GDM1 (cell line): ENCODE measurements at places on chromosomes 1 and 21.
A peak's percentile ranks its signal among the peaks of the same experiment; 100 is the strongest.

DNA sequence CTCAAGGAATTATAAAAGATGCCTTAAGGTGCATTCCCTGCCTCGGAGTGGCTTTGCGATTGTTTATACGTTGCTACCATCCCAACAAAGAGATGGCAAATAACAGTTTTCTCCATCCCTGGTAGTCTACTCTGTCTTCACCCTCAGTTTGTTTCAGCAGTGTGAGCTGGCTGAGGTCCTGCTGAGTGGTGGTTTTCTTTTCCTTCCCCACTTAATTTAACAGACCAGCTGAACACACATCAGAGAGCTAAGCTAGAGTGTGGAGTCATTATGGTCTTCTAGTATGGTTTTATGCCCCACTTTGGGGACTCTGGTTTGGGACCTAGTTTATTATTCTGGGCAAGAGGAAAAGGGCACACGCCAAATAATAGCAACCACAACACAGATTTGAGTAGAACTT lies 2.2 kb downstream of the PIGV start:
- DNase-seq = peak; percentile 37

DNA sequence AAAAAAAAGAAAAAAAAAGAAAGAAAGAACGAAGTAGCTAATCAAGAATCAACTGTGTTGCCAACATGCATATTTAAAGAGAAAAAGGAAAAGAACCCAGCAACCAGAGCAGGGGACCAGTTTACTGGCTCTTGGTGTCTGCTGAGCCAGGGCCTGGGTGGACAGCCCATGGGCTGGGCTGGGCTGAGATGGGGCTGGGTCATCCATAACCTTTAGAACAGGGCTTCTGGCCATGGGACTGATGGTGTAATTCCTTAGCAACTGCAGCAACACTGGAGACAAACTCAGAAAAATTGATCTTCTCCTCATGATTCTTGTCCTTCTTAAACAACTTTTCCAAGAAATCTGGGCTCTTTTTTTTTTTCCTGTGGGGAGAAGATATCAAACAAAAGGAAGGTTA lies 10.5 kb downstream of the S100A7A start:
- no peak for DNase-seq

- no peak for DNase-seq
These were observed 44.3 kb downstream of the CDC14A start for GRCh38 chr1:100396651-100397050.

- peak; percentile 24 for DNase-seq
These were observed 33.2 kb upstream of the RUNX3 start for GRCh38 chr1:24963099-24963872.

DNA sequence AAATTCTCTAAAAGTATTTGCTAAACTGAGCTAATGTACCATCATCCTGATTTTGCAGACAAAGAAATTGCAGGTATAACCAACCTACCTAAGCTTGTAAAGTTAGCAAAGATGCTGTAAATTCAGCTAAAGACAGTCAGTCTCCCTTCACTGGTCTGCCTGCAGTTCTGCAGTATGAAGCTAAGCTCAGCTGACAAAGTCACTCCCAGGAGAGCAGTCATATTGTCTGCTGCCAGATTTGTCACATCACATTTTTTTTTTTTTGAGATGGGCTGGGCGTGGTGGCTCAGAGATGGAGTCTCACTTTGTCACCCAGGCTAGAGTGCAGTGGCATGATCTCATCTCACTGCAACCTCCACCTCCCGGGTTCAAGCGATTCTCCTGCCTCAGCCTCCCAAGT lies 8.9 kb upstream of the CMPK1 start:
- DNase-seq = no peak

GRCh38 chr1:168320149-168320548 lies 39.5 kb downstream of the TBX19 start:
- no peak for DNase-seq

- DNase-seq = no peak
These were observed 68.3 kb upstream of the TARDBP start for GRCh38 chr1:10943991-10944730.

DNA sequence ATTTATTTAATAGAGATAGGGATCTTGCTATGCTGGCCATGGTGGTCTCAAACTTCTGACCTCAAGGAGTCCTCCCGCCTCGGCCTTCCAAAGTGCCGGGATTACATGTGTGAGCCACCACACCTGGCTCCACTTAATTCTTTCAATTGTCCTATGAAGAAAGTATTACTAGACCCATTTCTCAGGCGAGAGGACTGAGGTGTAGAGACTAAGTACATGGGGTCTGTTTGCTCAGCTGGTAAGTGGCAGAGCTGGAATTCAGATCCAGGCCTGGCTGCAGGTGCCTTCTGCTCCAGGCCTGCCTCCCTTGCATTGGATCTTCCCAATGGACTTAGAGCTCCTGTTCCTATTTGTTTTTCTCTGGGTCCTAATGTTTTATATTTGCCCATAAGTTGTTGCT lies 55.5 kb downstream of the HTR6 start:
- DNase-seq = no peak

DNA sequence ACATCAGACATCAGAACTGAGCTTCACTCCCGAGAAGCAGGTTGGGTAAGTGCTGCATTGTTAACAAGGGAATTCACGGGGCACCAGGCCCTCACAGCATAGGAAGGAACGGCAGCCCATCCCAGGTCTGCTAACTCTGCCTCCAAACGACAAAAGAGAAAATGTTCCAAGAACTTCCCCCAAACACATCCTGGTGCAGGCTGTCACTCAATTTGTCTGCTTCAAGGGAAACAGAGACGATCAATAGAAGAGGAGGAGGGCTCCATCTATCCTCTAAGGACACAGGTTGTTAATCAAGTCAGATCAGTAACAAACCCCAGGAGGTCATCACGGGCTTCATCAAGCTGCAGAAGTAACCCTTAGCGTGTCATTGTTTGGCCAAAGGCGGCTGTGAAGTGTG lies 3.5 kb upstream of the TSPEAR start:
- DNase-seq = no peak

- no peak for DNase-seq
These were observed 58.1 kb downstream of the LRRN2 start for GRCh38 chr1:204627436-204627835.

- DNase-seq = no peak
These were observed 363.5 kb upstream of the PTBP2 start for GRCh38 chr1:96358057-96358456.

- DNase-seq = no peak
These were observed 36.2 kb upstream of the ZNF496 start for GRCh38 chr1:247367786-247368422.

DNA sequence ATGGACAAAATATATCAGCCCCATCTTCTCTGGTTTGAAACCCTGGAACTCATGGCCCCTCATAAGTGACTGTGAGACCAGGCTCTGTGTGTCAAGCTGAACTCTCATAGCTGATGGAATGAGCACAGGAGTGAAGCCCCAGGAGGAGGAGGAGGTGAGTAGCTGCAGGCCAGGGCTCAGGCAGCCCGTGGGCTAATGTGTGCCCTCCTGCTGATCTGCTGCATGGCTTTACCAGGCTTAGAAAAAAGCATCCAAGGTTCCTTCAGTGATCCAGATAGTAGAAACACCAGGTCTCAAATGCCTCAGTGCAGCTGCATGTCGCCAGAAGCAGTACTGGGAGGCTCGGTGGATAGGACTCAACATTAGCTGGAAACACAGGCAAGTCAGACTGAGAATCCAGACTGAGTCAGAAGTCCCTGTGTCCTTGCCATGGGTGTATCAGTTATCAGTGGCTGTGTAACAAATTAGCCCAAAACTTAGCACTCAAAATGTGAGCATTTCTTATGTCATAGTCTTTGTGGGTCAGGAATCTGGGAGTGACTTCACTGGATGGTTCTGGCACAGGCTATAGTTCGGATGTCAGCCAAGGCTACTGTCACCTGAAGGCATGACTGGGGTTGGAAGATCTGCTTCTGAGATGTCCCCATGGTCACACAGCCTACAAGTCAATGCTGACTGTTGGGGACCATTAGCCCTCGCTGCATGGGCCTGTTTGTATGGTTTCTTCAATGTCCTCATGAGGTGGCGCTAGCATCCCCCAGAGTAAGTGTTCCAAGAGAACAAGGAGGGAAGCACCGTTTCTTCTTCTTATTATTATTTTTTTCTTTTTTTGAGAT lies 255.4 kb upstream of the IRF2BP2 start:
- DNase-seq = no peak

DNA sequence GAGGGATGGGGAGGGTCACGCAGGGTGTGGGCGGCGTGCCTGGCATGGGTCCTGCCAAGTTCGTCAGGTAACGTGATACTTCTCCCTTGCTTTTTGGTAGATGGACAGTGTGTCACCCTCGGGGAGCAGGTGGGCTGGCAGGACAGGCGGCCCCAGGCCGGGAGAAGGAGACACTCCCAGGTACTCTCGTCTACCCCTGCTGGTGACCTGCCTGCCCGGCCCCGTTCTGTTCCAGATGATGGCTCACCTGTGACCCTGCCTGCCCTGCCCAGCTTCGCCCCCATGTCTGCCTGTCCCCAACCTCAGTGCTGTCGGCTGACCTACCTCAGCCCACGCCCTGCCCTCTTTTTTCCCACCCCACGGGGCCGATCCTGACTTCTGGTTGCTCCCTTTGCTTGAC lies 144.7 kb downstream of the PCBP3 start:
- no peak for DNase-seq

DNA sequence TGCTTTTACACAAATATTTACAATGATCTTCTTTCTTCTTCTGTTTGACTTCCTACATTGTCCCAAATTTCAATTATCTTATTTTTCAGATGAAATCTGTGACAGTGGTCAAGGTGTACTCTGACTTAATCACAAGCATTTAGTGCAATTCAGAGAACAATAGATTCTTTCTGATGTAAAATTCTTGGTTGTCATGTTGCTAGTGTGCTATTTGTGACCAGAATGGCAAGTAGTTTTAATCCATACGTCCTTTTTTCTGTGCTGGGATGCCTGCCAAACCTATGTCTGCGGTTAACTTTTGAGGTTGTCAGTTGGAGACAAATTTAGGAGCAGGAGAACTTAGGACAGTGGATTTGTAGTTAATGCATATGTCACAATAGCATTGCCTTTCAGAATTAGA lies 31.0 kb downstream of the NCAM2 start:
- peak; percentile 71 for DNase-seq

DNA sequence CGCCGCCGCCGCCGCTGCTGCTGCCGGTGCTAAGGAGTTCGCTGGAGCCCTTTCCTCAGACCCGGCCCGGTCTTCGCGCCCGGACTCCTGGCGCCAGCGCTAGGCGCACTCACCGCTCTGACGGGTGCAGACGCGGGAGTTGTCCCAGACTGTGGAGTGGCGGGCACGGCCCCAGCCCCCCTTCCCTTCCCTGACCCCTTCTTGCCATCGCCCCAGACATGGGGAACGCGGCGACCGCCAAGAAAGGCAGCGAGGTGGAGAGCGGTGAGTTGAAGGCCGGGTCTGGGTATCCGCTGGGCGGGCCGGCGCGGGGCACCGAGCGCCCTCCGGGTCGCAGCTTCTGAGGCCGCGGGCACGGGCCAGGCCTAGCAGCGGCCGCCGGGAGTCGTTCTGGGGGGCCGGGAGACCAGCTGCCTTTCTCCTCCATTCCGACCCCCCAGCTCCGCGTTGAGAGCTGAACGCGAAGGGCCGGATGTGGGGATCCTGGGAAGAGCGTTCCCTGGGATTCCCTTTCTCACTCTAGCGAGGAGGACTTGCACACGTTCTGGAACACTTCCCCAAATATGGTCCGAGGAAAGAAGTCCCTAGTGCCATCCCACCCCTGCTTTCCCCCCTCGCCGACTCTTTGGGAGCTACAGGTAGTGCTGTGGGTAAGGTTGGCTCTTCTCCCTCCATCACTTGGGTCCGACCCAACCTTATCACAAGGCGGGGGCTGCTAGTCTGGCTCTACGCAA lies 65.8 kb upstream of the PRKACB start:
- no peak for DNase-seq

DNA sequence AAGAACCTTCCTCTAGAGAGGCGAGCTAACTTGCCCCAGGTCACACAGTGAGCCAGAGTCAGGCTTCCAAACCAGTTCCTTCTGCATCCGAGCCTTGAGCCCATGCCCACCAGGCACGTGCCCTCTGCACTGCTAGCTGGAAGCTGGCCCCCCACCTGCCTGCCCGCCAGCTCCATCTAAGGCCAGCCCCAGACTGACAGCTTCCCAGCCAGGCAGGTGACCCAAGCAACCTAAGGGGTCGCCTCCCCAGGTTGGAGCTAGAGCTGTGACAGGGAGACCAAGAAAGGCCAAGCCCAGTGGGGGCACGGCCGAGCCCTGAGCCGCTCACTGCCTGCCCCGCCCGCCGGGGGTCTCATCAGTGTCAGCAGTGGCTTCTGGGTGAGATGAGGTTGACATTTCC lies 19.9 kb upstream of the C1QA start:
- DNase-seq = no peak

GRCh38 chr21:38733972-38734546 lies 71.7 kb upstream of the ETS2 start:
- peak; percentile 52 for DNase-seq

GRCh38 chr1:102742426-102742825 lies 365.9 kb downstream of the COL11A1 start:
- no peak for DNase-seq

- peak; percentile 16 for DNase-seq
These were observed 15.2 kb downstream of the H6PD start for GRCh38 chr1:9249534-9250410.

DNA sequence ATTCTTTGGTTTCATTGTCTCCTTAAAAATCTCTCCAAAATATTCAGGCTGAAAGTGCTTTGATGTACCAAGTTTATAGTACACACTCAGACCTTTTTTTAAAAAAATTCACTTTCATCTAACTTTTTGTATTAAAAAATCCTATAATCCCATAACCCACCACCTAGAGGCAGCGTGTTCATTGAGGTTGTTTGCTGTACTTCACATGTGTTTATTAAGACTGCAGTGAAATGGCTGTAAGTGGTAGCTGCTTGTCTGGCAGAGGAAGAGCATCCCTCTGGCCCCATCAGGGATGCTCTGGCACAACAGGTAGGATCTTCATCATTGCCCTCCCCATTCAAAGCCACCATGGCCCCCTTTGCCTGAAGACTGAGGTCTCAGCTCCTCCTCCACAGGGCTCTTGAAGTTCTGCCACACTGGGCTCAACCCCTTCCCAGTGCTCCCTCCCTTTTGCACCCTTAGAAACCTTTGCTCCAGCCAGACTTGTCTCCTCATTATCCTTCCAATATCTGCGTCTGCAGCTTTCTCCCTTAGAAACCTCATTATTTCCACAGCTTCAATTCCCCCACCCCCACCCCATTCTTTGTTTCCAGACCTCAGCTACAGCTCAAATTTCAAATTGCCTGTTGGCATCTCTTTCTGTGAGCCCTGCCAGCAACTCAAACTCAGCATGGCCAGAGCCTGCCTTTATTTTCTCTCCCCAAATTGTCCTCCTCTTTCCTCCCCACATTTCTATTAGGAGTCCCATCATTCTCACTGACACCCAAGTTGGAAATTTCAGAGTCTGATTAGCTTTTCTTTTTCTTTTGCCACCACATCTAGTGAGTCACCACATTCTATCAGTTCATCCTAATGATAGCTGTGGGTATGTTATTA lies 369.6 kb upstream of the USP24 start:
- DNase-seq = no peak

DNA sequence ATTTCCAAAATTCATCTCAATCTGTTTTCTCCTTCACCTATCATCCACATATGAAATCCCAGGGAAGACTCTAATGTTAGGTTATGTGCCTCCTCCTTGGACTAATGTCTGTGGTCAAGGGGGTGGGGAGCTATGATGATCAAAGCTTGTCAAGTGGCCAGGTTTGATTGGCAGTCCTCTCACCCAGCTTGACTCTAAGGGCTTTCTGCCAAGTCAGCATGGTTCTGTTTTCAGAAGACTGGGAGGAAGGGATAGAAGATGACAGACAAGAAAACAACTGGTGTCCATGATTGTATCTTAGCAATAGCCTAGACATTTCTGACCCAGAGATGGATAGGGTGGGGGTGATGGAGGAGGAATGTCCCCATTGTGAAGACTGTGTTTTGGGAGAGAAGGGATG lies 9.1 kb upstream of the THEM5 start:
- no peak for DNase-seq

- DNase-seq = no peak
These were observed 93.5 kb downstream of the NAV1 start for GRCh38 chr1:201632364-201632952.
